ENCODE measurements at places on chromosomes 4 and X.

DNA sequence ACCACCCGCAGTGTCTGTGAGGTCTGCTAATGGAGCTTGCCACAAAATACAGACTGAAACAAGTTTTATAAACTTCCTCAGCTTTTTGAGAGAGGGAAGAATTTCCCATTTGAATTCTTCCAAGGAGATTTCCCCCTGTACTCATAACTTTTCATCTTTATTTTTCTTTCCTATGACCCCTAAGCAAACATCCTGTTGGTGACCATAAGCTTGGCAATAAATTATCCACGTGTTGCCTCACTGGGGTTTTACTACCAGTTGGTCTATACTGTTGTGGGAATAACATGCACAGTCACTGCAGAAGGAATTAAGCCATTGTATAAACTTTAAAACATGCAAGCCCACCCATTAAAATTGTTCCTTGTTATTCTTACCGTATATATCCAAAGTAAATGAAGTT is 86.2 kb downstream of the SLC39A8 start:
- no peak for DNase-seq

- no peak for DNase-seq
Observed at GRCh38 chr4:186029571-186030398, 39.2 kb upstream of the TLR3 start.

- DNase-seq = no peak
Observed at GRCh38 chrX:45445745-45446412, 245.2 kb upstream of the DIPK2B start.

DNA sequence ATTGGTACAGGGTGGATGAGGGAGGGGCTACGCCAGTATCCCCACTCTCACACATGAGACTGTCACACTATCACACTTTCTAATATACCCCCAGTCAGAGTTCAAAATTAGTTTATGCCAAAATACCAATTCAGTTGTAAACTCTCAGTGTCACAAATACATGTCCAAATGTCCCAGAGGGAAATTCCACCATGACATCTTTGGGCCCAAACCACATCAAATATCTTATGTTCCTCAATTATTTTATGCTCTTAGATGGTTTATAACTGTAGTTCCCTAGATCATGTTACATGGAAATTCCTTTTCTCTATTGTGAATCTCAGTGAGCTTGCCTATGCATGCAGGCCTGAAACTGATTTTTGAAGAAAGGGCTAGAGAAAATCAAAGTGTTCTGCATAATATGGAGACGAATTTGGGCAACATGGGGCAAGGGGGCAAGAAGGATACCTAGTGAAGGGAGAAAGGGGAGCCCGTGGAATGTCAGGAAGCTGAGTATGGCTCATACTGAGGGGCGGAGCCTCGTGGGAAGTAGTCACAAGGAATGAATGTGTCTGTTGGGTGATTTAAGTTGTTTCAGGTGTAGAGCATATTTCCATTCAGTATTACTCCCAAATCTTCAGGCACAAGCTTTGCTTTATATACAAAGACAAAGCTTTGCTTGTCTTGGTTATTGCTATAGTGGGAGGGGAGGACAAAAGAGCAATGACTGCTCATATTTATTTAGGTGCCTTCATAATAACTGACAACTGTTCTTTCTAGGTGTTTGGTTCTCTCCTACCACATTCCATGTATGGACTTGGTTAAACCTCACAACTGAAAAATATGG is 40.8 kb downstream of the CLNK start:
- no peak for DNase-seq

GRCh38 chrX:150487369-150488094 is 80.9 kb upstream of the MTM1 start:
- no peak for DNase-seq

DNA sequence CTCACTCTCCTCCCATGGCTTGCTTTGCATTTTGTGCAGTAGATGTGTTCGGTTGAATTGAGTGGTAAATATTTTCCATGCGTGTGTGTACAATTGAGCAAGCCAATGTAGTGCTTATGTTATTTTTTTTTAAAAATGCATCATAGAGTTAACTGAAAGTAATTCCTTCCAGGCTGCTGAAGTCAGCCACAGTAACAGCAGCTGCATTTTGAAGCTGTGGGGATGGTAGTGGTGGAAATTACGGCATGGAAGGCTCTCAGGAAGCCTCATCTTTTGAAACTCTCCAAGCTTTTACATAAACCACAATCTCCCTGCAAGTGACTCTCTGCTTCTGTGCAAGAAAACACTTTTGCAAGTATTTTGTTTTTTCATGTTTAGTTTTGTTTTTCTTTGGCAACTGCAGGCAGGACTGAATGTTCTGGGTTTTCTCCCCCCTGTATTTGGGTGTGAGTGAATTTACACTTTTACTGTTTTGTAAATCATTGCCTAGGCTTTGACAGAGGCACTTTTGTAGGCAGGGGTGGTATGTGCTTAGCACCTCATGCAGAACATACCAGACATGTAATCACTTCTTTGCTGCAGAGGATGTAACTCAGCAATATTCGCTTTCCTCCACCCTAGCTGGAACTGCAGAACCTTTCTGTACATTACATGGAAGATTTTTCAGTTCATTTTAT is 56.2 kb downstream of the LRRC66 start:
- no peak for DNase-seq

- no peak for DNase-seq
Observed at GRCh38 chr4:185237175-185237574, 27.8 kb downstream of the SNX25 start.

DNA sequence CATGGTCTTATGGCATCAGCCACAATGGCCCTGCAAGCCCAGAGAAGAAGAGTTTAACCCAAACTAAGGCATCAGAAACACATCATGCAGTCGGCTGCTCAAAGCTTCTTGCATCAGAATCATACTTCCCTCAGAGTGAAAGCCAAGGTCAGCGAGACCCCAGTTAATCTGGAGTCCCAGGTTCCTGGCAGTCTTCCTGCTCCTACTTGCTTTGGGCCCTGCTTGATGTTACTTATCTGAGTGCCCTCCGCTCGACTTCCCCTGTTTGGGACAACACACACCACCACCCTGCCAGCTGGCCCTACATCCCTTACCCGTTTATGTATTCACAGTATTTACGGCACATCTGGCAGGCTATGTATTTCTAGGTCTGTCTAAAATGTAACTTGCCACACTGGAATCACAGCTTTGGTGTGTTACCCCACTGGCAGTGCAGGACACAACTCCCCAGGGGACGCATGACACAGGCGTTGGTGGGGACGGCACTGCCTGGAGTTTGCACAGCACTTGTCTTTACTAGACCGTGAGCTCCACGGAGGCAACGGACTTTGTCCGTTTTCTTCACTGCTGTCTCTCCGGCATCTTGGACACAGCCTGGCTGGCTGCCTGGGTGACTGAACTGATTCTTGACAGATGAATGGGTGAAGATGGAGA is 22.8 kb downstream of the CRMP1 start:
- no peak for DNase-seq

- DNase-seq = no peak
Observed at GRCh38 chr4:6264225-6264540, 5.5 kb upstream of the WFS1 start.

GRCh38 chrX:46686003-46686645 is 72.8 kb downstream of the SLC9A7 start:
- DNase-seq = no peak

DNA sequence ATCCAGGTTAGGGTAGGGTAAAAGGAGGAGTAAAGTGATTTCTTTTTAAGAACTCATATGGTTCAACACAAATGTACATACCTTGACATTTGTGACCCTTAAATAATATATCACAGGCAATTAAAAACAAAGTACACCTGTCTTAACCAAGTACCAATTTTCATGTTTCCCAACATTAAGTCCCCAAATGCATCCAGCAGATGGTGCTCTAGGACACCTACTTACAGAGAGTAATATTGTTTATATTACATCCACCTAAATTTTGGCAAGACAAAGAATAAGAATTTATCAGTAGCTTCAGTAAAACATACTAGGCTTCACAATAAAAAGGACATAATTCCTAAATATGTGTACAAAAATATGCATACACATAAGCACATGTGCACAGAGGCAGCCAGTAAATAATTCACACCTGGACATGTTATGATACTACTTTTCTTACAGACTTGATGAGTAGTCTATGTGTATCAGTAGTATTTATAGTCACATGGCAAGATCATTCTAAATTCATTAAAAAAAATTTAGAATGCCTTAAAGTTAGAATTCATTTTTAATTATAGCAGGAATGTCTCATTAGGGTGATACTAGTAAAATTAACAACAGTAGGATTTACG is 219.7 kb downstream of the DCLK2 start:
- no peak for DNase-seq

DNA sequence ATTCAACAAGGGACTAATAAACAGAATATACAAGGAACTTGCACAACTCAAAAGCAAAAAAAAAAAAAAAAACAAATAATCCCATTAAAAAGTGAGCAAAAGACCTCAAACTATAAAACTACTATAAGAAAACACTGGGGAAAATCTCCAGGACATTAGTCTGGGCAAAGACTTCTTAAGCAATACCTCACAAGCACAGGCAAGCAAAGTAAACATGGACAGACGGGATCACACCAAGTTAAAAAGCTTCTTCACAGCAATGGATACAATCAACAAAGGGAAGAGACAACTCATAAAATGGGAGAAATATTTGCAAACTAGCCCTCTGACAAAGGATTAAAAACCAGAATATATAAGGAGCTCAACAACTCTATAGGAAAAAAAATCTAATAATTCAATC is 17.1 kb upstream of the BMP15 start:
- no peak for DNase-seq

DNA sequence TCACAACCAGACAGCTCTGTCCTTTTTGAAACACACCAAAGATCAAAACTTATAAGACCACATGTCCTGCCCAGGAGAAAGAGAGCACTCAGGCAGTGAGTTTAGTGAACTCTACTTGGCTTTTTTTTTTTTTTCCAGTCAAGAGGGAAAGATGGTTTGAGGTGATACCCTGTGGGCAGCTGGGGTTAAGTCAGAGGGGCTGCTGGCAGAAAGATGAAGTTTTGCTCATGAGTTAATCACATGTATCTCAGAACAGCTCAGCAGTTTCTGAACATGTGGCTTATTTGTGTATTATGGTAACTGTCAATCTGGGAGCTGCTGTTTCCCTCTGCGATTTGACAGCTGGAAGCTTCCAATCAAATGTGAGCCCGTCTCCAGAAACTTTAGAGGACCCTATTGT is 56.4 kb upstream of the MAP3K15 start:
- DNase-seq = no peak

DNA sequence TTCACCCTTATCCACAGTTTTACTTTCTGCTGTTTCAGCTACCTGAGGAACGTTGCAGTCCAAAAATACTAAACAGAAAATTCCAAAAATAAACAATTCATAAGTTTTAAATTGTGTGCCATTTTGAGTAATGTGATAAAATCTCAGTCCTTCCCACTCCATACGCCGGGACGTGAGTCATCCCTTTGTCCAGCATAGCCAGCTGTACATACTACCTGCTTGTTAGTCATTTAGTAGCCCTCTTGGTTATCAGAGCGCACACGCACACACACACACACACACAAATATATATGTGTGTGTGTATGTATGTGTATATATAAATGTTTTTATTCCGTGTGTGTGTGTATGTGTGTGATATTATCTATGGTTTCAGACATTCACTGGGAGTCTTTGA is 4.8 kb upstream of the CCSER1 start:
- no peak for DNase-seq

DNA sequence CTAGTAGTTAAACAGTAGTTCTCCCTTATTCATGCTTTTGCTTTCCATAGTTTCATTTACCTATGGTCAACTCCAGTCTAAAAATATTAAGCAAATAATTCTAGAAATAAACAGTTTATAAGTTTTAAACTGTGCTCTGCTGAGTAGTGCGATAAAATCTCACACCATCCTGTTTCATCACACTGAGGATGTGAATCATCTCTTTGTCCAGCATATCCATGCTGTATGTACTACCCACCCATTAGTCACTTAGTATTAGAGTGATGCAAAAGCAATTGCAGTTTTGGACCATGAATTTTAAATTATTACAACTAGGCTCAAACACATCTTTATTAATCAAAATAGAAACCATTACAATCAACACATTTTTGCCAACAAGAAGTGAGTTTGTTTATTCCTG is 187.4 kb downstream of the TEX13C start:
- no peak for DNase-seq

- DNase-seq = no peak
Observed at GRCh38 chrX:108001218-108001814, 19.1 kb upstream of the TEX13B start.

DNA sequence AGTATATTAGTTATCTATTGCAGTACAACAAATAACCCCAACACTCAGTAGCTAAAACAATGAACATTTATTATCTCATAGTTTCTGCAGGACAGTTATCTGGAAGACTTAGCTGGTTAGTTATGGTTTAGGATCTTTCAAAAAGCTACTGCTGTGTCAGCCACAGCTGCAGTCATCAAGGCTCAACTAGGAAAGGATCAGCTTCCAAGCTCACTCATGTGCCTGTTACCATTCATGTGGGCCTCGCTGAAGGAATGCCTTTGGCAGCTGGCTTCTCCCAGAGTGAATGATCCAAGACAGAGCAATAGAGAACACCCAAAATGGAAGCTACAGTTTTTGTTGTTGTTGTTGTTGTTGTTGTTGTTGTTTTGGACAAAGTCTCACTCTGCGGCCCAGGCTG is 13.5 kb upstream of the PRSS48 start:
- DNase-seq = no peak

DNA sequence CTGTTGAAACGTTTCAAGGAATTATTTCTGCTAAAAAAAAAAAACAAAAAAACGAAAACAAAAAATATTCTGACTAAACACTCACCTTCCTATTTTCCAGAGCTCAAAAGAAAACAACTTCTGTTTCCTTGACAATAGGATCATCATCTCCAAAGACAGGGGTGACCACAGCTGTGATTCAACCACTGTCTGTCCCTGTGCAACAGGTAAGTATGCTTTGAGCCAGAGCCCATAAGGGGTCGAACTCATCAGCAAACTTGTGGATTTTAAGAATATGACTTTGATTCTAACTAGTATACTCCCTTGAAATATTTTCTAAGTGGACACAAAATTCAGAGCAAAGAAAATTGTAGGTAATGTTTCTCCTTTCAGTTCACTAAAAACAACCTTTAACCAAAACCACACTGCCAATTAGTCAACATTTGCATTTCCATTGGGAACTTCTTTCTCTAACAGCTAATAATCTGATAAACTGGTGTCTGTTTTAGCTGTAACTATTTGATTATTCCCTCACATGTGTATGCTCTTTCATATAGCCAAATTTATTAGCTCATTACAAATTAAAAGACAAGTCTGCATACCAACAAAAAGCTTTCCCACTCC is 186.1 kb downstream of the PALLD start:
- no peak for DNase-seq

All from activated CD8-positive, alpha-beta memory T cell treated with anti-CD3 and anti-CD28 coated beads, Interleukin-2, amount 50 U/mL, for 48 hours (primary cell).